ENCODE measurements at places on chromosomes 12 and 14. TPM values are rescaled to one million over a fixed set of nuclear protein-coding genes. Genes with fewer than 3 reads are reported as not detected.
A peak's percentile ranks its signal among the peaks of the same experiment; 100 is the strongest.

The TRAF3 gene
- 76.8 TPM for total RNA-seq

The SVOP gene
- not detected for total RNA-seq

The RHNO1 gene
- total RNA-seq = 68.1 TPM

The NXPH4 gene
- 0.25 TPM for total RNA-seq

GRCh38 chr12:87160848-87161601, 868.2 kb downstream of the C12orf50 start:
- no peaks in the 10 kb centered on the region for H3K4me1 ChIP-seq
- H3K36me3 ChIP-seq = no peaks in the 10 kb centered on the region
- no peak overlapping the region for H3K4me3 ChIP-seq
- no peaks in the 10 kb centered on the region for H3K27me3 ChIP-seq
- no peak for DNase-seq

DNA sequence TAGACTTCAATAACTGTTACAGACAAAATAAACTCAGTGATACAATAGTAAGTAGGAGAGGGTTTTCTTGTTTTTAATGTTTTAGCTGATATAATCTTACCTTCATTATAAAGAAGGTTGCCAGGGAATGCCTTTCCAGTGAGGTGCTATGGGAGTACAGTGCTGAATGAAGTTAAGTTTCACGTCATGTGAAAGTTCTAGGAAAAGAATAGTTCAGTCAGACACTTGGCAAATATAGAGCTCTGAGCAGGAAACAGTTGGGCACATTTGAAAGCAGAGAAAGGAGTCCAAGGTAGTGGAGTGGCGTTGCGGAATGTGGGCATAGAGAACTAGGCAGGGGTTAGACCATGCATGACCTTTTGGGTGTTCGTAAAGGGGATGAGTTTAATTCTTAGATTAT, 88.6 kb upstream of the DCN start:
- no peak overlapping the region for H3K4me3 ChIP-seq
- H3K36me3 ChIP-seq = no peaks in the 10 kb centered on the region
- DNase-seq = no peak
- peaks cover 17% of the 10 kb centered on the region for H3K27me3 ChIP-seq

The DERA gene
- 31.0 TPM for total RNA-seq

DNA sequence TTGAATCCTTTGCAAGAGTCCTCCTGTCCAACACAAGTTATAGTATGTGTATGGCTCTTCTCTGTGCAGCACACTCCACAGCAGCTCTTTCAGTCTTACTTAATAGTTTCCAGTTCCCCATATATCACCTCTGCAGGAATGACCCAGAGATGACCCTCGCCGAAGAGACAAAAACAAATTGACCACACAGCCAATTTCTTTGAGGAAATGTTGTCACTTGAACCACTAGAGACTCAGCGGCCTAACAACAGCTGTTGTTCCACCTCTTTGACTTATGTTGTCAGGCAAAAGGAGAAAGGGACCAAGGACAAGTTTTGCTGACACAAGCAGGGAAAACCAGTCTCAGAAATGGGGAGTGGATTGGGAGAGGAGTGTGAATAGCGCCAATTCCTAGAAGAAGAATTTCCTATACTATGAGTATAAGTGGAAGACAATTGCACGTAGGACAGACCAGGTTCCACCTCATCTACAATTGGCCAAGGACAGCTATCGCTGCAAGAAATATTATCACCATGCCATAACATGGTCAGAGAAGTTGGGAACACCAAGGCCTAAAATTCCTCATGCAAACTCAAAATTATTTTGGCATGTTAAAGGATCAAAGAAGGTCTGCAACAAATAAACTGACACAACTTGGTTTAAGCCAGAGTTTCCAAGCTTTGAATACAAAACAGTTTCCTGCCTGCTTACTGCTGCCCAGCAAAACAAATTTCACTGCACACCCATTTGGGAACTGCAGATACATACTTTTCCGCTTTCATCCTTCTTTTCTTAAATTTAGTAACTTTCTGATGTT, 41.7 kb upstream of the ITPR2 start:
- DNase-seq = no peak
- peaks cover 3% of the 10 kb centered on the region for H3K4me1 ChIP-seq
- no peak overlapping the region for H3K27ac ChIP-seq

GRCh38 chr14:46381674-46382073, 269.9 kb downstream of the RPL10L start:
- no peaks in the 10 kb centered on the region for H3K27me3 ChIP-seq
- H3K27ac ChIP-seq = no peak overlapping the region
- H3K36me3 ChIP-seq = no peaks in the 10 kb centered on the region
- H3K4me3 ChIP-seq = no peak overlapping the region
- no peaks in the 10 kb centered on the region for H3K4me1 ChIP-seq

- H3K36me3 ChIP-seq = peaks cover 34% of the 10 kb centered on the region
- peaks cover 19% of the 10 kb centered on the region for H3K4me1 ChIP-seq
- no peak overlapping the region for H3K4me3 ChIP-seq
- no peak overlapping the region for H3K27ac ChIP-seq
Measured at GRCh38 chr12:67671892-67672291, 23.3 kb downstream of the DYRK2 start.

The PABPN1 gene
- total RNA-seq = 194 TPM

DNA sequence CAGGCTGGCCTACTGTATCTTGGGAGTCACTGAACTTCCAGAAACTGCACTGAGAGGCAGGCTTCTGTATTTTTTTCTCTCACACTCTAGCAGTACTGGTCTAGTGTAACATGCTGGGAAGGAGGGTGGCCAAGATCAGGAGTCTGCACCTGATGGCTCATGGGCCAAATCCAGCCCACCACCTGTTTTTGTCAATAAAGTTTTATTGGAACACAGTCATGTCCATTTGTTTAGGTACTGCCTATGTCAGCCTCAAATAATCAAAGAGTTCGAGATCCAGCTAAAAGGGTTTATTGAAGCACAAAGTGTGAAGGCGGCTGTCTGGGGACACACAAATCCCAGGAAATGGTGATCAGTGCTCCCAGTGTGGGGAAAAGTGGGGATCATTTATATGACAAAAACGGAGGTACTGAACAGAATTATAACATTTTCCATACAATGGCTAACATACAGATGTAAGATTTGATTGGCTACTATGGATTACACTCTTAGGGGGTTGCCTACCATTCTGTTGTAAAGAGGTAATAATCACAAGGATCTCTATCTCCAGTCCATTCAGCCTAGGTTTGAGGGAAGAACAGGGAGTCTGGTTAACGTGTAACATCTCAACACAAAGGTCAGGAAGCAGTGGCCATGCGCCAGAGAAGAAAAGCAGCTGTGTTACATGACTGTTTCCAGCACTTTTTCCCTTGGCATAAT, 12.9 kb downstream of the USP30 start:
- peaks cover 13% of the 10 kb centered on the region for H3K36me3 ChIP-seq
- no peak overlapping the region for H3K27ac ChIP-seq
- DNase-seq = no peak
- peaks cover 4% of the 10 kb centered on the region for H3K4me1 ChIP-seq
- no peaks in the 10 kb centered on the region for H3K27me3 ChIP-seq
- H3K4me3 ChIP-seq = no peak overlapping the region

The R3HDM2 gene
- 42.2 TPM for total RNA-seq

GRCh38 chr14:61544448-61545330, 150.6 kb upstream of the HIF1A start:
- no peak overlapping the region for H3K4me3 ChIP-seq
- peak overlapping the region; percentile 47 for H3K27ac ChIP-seq
- peaks cover 53% of the 10 kb centered on the region for H3K4me1 ChIP-seq
- no peaks in the 10 kb centered on the region for H3K27me3 ChIP-seq
- H3K36me3 ChIP-seq = peaks cover 62% of the 10 kb centered on the region

DNA sequence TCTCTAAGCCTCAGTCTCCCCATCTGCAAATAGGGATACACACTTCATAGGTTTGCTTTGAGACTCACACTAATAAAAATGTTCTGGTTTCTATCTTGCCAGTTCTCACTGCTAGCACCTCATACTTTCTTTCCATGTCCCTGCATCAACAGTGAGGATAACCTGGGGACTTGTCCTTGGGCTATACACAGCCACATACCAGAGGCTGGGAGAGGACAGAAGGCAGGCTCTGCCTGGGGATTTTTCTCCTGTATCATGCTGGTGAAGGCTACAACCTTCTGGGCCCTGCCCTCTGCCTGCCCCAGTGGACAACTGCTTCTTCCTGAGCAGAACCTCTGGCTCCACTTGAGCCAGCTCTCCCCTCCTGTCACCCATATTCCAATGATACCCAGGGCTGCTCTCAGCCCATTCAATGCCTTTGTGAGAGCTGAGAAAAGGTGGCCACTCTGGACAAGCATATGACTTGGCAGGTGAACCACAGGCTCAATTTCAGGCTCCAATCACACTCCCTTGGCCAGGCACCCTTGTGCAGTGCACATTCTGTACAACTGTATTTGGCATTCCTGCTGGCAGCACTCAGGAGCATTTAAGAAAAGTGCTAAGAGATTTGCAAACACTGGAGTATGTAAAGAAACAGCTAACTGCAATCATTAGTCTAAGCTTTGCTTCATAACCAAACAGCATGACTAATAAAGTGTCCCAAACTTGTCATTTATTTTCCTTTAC, 135.8 kb upstream of the VRK1 start:
- no peak overlapping the region for H3K27ac ChIP-seq
- no peak for DNase-seq
- no peaks in the 10 kb centered on the region for H3K4me1 ChIP-seq
- H3K27me3 ChIP-seq = peaks cover 33% of the 10 kb centered on the region
- H3K36me3 ChIP-seq = peaks cover 2% of the 10 kb centered on the region
- H3K4me3 ChIP-seq = no peak overlapping the region

The NEUROD4 gene
- total RNA-seq = not detected

The SLC38A6 gene
- 4.1 TPM for total RNA-seq

DNA sequence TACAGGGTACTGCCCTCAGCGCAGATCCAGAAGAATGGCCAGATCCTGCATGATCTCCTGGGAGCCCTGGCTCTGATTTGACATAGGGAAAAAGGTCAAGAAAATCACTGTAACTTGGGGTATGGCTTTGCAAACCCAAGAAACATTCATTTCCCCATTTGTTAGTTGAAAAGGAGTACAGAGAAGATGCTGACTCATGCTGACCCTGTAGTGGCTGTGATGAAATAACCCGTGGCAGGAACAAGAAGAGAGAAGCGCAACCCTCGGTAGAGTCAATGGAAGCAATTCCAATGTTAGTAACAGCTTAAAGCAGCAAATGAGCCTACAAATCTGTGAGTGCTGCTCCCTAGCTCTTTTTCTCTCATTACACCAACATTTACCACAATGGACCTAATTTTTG, 281.6 kb upstream of the NPAS3 start:
- H3K4me1 ChIP-seq = no peaks in the 10 kb centered on the region
- H3K4me3 ChIP-seq = no peak overlapping the region
- peak; percentile 7 for DNase-seq

DNA sequence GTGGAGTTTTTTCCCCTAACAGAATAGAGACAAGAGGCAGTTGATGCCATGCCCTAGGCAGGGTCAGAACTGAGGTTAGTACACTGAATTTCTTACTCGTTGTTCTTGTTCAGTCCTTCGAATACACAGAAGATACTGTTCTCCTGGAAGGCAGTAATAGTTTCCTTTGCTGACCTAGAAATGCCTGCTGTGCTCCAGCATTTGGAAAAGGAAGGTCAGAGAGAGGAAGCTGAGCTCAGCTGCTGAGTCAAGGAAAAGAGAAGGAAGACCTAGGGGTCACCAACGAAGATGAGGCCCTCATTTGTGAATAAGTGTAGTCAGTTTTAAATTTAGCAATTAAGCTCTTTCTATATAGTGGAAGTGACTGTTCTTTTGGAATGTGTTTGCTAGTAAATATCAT, 100.1 kb downstream of the CRADD start:
- H3K27me3 ChIP-seq = no peaks in the 10 kb centered on the region
- peaks cover 63% of the 10 kb centered on the region for H3K4me1 ChIP-seq
- H3K27ac ChIP-seq = no peak overlapping the region
- no peak for DNase-seq
- H3K4me3 ChIP-seq = no peak overlapping the region

DNA sequence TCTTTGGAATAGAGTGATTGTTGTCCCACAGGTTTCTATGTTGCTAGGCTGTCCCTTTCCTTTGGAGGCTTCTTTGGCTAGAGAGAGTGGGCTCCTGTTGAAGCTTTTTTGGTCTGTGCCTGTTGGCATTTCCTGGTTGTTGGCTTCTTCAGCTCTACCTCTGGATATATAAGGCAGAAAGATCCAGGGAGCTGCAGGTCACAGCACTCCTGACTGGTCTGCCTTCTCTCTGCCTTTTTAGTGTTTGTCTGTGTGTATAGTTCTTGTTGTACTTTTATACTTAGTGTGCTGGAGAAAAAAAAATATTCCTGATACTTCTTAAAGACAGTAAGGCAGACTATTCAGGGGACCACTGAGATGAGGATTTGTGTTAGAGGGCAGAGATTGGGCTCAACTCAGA, 202.7 kb downstream of the FBXL14 start:
- no peak overlapping the region for H3K27ac ChIP-seq
- H3K36me3 ChIP-seq = peaks cover 23% of the 10 kb centered on the region
- H3K4me1 ChIP-seq = no peaks in the 10 kb centered on the region
- no peak for DNase-seq
- H3K4me3 ChIP-seq = no peak overlapping the region
- no peaks in the 10 kb centered on the region for H3K27me3 ChIP-seq

DNA sequence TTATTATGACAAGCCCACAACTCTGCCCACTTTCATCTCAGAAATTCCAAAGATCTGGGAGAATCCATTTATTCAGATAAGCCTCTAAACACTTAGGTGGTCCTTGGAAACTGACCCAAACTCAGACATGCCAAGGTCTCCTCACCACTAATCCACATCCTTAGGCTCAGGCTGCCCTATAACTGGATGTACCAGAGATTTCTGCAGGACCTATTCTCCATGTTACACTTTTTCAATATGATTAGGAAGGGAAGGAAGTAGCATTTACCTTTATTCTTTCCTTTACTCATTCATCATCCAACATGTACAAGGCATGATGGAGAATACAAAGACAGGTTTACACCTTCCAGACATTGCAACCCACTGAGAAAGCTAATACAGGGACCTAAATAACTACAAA, 145.9 kb upstream of the BMP4 start:
- H3K4me1 ChIP-seq = no peaks in the 10 kb centered on the region
- H3K27me3 ChIP-seq = no peaks in the 10 kb centered on the region
- H3K4me3 ChIP-seq = no peak overlapping the region
- no peak for DNase-seq

The KRT74 gene
- not detected for total RNA-seq

The IFNG-AS1 gene
- total RNA-seq = 1.2 TPM

The EFCAB11 gene
- total RNA-seq = 7.0 TPM

The COL2A1 gene
- total RNA-seq = not detected

- H3K36me3 ChIP-seq = peaks cover 59% of the 10 kb centered on the region
- peaks cover 34% of the 10 kb centered on the region for H3K4me1 ChIP-seq
- H3K4me3 ChIP-seq = peak overlapping the region; percentile 96
- H3K27ac ChIP-seq = peak overlapping the region; percentile 95
- DNase-seq = peak; percentile 52
Measured at GRCh38 chr14:99267837-99268781, 3.9 kb downstream of the BCL11B start.

The FSCB gene
- total RNA-seq = not detected

The MSI1 gene
- 0.27 TPM for total RNA-seq

DNA sequence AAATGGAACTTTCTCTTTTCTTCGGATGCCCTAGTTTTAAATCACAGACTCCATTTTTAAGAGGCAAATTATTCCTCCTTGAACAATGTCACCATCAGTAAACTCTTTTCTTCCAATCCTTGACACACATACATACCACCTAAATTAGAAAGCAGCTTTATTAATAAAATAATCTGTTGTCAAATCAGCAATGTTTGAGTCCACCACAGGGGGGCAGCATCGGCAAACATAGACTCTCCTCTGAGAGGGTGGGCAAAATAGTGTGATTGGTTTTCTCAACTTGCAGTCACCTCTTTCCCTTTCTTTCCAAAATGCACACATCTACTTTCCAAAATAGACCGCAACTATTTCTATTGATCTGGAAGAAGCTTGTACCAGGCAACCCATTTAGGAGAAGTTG, 438.4 kb upstream of the OR4E1 start:
- peak overlapping the region; percentile 87 for H3K27ac ChIP-seq
- H3K36me3 ChIP-seq = no peaks in the 10 kb centered on the region
- H3K4me1 ChIP-seq = peaks cover 22% of the 10 kb centered on the region
- no peaks in the 10 kb centered on the region for H3K27me3 ChIP-seq

Data from activated naive CD4-positive, alpha-beta T cell treated with anti-CD3 and anti-CD28 coated beads for 36 hours (primary cell).